NCI-H1092 (cell line): ENCODE measurements at places on chromosomes 5 and 9.

- DNase-seq = no peak
Observed at GRCh38 chr9:1050125-1050895, at the start of gene DMRT2. Gene DMRT2 (plus strand): TSS chr9:1050357. CDS start chr9:1051614, 1,257 bp downstream.

DNA sequence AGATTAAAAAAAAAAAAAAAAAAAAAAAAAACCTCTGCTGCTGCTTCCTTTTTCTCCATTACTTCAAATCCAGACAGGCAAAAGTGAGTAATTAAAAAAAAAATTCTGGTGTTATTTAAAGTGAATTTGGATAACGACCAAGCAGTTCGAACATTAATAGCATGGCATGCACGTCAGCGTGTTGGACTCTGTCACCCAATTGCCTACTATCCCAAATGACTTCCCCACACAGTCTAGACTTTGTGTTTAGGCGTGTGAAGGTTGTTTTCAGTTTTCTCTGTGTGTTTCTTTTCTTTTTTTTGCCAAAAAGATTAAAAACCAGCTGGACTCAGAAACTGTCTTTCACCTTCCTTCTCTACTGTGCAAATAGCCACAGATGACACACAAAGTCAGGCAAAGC, 321.4 kb downstream of the MSX2 start:
- DNase-seq = no peak

DNA sequence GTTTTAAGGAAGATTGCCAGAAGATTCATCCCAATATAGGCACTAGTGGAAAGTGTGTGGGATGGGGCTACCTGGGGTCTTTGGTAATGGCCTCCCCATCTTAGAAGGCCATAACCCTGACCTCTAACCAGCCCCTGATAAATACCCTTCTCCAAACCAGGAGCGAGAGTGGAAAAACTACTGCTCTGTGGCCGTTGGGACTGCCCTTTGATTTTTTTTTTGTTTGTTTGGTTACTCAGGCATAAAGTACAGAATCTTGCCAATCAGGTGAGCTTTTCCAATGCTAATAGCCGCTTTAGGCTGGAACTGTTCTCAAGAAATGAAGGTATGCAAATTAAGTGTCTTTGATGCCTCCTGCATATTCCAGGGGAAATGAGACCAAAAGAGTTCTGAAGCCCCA, 153.7 kb downstream of the ADAMTS12 start:
- DNase-seq = no peak

DNA sequence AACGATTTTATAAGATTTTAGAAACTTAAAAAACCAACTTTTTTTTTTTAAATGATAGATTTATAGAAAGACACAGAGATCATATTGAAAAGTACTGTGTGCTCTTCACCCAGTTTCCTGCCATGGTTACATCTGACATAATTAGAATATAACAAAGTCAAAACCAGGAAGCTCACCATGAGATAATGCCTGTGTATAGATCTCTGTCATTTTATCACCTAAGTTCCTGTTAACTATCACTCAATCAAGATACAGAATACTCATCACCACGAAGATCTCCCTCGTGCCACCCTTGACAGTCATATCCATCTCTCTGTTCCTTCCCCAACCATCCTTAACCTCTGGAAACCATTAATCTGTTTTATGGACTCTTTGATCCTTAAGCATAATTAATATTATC, 39.1 kb downstream of the POC5 start:
- no peak for DNase-seq

- DNase-seq = no peak
Observed at GRCh38 chr5:58447226-58447625, 12.7 kb downstream of the PLK2 start.

DNA sequence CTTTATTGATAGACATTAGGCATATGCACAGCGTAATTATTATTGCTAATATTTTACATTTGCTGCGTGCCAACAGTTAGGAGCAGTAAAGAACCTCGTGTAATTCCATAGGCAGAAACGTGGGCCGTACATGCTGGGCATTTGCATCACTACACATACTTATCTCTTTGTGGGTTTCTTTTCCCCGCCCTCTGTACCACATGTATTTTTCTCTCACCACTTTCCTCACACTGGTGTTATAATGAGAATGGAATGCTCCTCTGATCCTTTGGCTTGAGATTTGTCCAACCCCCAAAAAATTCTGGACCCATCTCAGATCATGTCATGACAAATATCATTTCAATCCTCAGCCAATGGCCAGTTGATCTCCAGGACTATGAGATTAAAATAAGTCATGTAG, 1952.6 kb upstream of the WWC1 start:
- DNase-seq = no peak
